ENCODE measurements at places on chromosomes 6 and 20. TPM values are rescaled to one million over a fixed set of nuclear protein-coding genes. Genes with fewer than 3 reads are reported as not detected.

Gene SIRPD
- not detected for total RNA-seq

Gene NOP56
- 300 TPM for total RNA-seq

Gene GTSF1L
- not detected for total RNA-seq

Gene GZF1
- 8.5 TPM for total RNA-seq

Gene GJA1
- 70.7 TPM for total RNA-seq

Gene ZBTB46
- total RNA-seq = 0.21 TPM

Gene EEF1E1
- 57.7 TPM for total RNA-seq

Gene KHDRBS2
- total RNA-seq = not detected

Gene PCMT1
- total RNA-seq = 118 TPM

Gene LPA
- total RNA-seq = not detected

Gene NOX3
- total RNA-seq = not detected

Gene TNNC2
- total RNA-seq = not detected

Gene CPXM1
- total RNA-seq = not detected

Gene C6orf15
- 0.68 TPM for total RNA-seq

Gene DCDC2
- 0.34 TPM for total RNA-seq

Gene GABRR1
- not detected for total RNA-seq

Gene BPIFB1
- total RNA-seq = not detected

Gene HMGCLL1
- not detected for total RNA-seq

Gene SLC24A3
- total RNA-seq = 0.25 TPM
